ENCODE measurements at places on chromosomes 2 and 18. TPM values are rescaled to one million over a fixed set of nuclear protein-coding genes. Genes with fewer than 3 reads are reported as not detected.
A peak's percentile ranks its signal among the peaks of the same experiment; 100 is the strongest.

DNA sequence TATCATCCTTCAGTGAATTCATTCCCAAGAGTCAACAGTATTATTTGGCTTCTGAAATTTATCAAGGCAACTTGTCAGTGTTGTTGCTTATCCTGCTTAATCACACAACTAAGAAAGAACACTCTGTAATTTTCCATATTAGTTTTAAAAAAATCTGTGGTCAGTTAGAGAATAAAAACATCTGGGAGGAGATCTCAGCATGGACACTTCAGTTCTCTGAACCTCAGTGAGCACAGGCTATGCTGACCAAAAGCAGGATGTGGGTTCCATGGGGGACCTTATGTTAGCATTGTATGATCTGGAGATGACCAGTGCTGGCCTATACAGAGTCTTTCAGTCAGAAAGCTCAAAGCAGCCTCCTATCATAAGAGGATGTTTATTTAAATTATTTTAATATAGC is 79.1 kb upstream of the KLHL14 start:
- no peak for DNase-seq

- no peak for DNase-seq
Observed at GRCh38 chr2:169397697-169398096, 35.4 kb upstream of the LRP2 start.

RNF181 gene
- total RNA-seq, result 88.3 TPM

- DNase-seq, result no peak
Observed at GRCh38 chr2:100260712-100261620, 61.3 kb downstream of the LONRF2 start.

- DNase-seq, result peak; percentile 73
Observed at GRCh38 chr2:239216614-239217273, 184.1 kb downstream of the HDAC4 start.

DNA sequence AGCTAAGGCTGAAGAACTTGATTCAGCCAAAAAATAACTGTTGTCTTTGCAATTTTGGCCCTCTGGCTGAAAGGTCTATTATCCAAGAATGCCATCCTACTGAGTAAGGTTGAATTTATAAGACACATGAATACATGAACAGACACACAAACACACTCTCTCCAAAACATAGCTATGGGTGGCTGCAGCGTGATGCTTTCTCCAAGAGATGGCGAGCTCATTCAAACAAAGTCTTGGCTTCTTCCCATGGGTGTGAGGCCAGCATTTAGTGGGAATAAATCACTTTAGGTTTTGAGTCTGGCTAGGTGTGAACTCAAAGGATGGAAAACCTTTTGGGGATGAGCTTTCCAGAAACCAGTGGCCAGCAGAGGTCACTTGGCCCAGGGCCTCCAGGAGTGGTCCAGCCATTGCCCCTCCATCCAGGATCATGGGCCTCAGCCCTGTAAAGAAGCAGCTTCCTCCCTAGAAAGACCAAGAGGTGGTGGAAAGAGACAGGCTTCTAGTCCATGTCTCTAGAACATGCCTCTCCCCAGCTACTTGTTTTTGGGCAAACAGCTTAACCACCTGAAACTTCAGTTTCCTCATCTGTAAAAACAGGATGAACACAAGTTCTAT is 11.0 kb upstream of the OSR1 start:
- DNase-seq, result no peak

GRCh38 chr2:75023666-75024455 is 65.4 kb downstream of the POLE4 start:
- no peak for DNase-seq

SCN1A gene
- total RNA-seq, result not detected

- DNase-seq, result no peak
Observed at GRCh38 chr2:217356781-217357180, 496.9 kb upstream of the TNP1 start.

DNA sequence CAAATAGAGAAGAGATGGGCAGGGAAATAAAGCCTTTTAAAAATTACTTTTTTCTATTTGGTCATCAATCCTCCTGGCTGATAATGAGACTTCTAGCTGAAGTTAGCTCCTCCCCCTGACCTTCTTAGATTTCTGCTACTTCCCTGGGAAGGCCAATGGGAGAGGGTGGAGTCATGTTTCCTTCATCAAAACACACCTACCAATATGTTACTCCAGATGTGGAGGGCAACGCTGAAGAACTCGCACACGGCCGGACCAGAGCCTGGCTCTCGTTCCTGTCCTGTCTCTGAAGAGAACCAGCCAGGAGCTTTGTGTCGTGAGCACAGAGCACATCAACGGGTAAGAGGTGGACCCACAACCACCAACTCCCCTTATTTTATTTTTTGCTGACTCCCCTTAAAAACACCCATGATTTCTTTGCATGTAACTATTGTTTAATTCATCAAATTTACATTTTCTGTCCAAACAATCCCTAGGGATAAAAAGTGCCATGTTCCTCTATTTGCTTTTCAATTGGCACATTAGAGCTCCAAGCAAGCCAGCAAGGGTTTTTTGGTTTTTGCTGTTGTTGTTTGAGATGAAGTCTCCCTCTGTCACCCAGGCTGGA is 94.9 kb downstream of the ADD2 start:
- no peak for DNase-seq

CABYR gene
- 7.6 TPM for total RNA-seq

GRCh38 chr18:58230438-58231179 is 186.6 kb downstream of the NEDD4L start:
- no peak for DNase-seq

DNA sequence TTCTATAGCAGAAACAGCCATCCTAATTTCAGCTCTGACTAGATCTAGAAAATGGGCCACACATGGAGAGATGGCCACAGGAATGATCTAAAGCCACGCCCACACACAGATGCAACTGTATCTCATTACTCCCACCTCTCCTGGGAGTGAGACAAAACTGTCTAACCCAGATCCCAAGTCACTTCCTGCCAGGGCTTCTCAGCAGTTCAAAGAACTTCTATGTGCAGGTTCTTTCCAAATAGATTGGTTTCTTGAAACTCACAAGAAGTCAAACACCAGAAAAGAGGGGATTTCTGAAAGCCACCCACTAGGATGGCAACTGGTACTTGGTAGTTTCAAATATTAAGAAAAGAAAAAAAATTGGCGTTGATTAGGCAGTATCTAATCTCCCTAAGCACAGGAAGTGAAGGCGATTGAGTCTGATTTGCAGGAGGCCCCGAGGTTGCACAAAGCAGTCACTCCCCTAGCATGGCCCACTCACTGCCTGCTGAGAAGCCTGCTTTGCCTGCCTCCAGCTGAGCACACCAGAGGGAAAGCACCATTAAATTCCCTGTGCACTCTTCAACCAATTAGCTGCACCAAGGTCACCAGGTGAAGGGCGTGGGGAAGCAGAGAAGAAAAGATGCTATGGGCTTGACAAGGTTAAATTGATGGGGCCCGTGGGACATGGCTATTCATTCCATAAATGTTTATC is 51.1 kb downstream of the PAPOLG start:
- DNase-seq, result no peak

DNA sequence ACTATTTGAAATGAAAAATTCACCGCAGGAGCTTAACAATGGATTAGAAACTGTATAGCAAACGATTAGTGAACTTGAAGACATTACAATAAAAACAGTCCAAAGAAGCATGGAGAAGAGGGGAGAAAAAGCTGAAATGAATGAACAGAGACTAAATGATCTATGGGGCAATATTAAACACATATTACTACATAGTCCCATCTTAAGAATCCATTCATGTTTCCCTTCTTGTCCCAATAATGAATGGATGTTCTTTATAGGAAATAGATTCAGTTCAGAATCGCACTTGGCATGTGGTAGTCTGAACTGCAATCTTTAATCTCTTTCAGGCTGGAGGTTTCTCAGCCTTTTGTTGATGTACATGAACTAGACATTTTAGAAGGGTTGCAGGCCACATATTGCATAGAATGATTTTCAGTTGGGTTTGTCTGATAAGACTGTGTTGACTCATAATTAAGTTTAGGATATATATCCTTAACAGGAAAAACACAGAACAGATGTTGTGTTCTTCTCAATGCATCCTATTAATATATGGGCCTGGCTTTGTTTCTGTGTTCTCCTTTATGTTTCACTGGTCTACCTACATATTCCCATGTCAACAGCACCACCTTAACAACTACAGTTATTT is 27.9 kb downstream of the CCDC88A start:
- DNase-seq, result no peak

GRCh38 chr2:208179028-208179609 is 10.7 kb downstream of the C2orf80 start:
- no peak for DNase-seq

DNA sequence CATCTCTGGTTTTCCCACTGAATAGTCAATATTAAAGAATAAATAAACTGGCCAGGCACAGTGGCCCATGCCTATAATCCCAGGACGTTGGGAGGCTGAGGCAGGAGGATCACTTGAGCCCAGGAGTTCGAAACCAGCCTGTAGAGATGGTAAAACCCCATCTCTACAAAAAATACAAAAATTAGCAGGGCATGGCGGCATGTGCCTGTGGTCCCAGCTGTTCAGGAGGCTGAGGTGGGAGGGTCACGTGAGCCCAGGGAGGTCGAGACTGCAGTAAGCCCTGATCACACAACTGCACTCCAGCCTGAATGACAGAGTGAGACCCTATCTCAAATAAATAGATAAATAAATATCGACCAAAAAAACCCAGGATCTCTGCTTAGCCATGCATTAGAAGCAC is 50.2 kb upstream of the BIN1 start:
- no peak for DNase-seq

DNA sequence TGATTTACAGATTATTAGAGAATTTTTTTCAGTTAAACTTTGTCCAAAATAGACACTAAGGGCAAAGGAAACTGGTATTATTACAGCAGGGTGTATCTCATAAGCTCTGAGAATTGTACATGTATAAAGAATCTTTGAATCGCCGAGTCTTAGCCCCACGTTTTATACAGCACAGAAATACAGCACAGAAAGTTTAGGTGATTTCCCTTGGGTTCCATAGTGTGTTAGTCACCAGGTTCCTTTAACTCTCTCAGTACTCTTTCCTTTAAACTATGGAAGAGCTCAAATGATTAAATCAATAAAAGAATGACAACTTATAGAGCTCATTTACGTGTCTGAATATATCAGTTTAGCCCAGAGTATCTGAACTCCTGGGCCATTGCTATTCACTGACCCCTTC is 256.8 kb downstream of the NEDD4L start:
- no peak for DNase-seq
